KBM-7 (cell line): ENCODE measurements at places on chromosomes 3 and 15.
A peak's percentile ranks its signal among the peaks of the same experiment; 100 is the strongest.

DNA sequence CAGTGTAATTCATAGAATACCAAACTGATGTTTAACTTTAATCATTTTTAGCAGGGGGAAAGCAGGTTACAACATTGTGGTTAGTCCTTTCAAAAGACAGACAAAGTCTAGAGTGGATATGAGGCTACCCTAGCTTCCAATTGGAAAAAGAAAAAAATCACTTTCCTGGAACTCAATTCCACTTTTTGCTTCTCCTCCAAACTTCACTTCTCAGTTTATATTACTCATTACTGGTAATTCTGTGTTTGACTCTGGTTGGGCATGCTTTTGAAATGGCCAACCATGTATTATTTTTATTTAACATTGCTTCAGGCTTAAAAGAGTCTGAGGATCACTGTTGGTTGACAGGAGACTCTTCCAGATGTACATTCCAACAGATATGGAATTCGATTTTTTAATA lies 84.8 kb downstream of the RAP2B start:
- no peak for DNase-seq

- DNase-seq = no peak
Measured at GRCh38 chr15:76962337-76963013, 30.9 kb downstream of the RCN2 start.

DNA sequence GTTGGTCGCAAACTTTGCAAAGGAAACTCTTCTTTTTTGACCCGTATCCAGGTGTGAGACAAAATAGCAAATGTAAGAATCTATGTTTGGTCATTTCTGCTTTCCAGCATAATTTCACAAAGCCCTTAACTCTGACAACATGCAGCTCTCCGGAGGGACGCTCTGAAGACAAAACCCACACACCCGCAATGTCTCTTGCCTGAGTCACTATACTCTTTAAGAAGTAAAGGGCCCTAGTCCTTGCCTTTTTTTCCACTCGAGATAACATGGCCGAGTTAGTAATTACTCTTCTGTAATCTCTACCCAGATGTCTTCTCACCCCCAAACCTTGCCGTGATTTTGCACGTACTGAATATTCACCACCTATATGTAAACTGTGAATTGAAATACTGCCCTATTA lies 115.7 kb upstream of the ADAMTS9 start:
- DNase-seq = no peak

- DNase-seq = no peak
Measured at GRCh38 chr15:80904998-80905397, 84.6 kb downstream of the MESD start.

DNA sequence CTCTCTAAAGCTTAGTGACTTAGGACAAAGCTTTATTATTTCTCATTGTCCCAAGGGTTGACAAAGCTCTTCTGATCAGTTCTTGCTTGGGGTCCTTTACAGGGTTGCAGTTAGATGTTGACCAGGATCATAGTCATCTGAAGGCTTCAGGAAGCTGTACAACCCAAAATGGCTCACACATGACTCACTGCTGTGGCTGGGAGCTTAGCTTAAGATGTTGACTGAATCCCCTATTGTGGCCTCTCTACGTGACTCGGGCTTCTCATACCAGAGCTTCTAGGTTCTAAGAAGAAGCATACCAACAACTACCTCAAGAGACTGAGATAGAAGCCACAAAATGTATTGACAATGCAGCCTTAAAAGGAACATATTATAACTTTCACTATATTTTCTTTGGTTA lies 569.6 kb upstream of the ROBO2 start:
- DNase-seq = no peak

DNA sequence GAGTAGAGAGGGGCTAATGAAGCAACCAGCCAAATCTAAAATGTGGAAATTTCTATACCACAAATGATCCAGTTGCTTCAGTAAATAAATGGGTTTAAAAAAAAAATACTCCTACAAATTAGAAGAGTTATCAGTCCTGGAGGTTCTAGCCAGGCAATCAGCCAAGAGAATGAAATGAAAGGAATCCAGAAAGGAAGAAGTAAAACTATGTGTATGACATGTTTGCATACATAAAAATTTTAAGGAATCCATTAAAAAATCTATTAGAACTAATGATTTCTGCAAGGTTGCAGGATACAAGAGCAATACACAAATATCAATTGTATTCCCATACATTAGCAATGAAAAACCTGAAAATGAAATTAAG lies 9.6 kb downstream of the MESP2 start:
- no peak for DNase-seq

- DNase-seq = no peak
Measured at GRCh38 chr3:37712421-37712820, 149.3 kb upstream of the CTDSPL start.

DNA sequence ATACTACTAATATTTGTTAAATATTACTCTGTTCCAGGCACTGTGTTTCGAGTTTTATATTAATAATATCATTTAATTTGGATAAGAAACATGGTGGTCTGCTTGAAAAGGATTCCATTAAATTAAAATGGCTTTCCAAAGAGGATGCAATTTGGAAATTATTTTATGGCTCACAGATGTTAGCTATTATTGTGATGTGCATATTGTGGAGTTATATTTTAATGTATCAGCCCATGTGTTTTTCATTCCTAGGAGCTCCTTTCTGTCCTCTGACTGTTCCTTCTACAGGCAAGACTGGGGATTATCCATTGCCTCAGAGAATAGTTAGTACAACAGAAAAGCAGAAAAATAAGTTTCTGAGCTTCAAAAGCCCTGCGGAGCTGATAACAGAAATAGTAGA lies 376.7 kb upstream of the PDZRN3 start:
- no peak for DNase-seq

- DNase-seq = no peak
Measured at GRCh38 chr15:25250906-25251622, 187.8 kb downstream of the UBE3A start.

- DNase-seq = no peak
Measured at GRCh38 chr15:89654847-89655805, at the start of gene KIF7. Gene KIF7, minus strand, starts transcription at chr15:89655467. Its CDS starts 2,537 bp downstream, at chr15:89652930.

DNA sequence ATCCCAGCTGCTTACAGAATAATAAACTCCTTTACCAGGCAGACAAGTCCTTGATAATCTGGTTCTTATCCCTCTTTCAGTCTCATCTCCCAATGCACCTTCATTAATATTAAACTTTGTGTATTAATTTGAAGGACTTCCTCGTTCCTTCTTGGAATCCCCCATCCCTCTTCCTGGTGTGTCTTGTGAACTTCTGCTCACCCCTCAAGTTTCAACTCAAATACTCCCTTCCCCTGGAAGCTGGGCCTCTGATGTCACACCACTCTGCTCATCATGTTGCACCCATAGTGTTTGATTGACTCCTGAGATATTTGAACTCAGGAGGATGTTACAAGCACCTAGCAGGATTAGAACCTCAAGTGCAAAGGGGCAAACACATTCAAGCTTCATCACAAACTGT lies 3.3 kb upstream of the STT3B start:
- DNase-seq = no peak

- no peak for DNase-seq
Measured at GRCh38 chr3:180980611-180981010, 8.9 kb downstream of the DNAJC19 start.

DNA sequence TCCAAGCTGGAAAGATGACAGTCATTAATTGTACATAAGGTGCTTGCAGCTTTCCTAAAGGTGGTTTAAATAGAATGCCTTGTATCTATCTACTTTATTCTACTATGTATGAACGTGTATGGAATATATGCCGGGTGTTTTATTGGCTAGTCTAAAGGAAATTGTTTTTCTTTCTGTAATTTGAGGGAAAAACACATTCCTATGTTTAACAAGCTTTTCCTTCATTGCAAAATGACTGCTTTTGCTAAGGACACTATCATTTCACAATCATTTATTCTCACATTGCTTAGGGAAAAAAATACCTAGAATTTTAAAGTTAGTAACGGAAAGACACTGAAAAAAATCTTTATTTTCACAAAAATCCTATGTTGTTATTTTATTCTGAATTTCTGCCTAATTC lies 141.7 kb downstream of the WDR76 start:
- no peak for DNase-seq

GRCh38 chr15:40877694-40878093 lies 3.7 kb upstream of the RHOV start:
- DNase-seq = no peak

GRCh38 chr3:10463533-10464434 lies 41.6 kb downstream of the ATP2B2 start:
- DNase-seq = no peak

DNA sequence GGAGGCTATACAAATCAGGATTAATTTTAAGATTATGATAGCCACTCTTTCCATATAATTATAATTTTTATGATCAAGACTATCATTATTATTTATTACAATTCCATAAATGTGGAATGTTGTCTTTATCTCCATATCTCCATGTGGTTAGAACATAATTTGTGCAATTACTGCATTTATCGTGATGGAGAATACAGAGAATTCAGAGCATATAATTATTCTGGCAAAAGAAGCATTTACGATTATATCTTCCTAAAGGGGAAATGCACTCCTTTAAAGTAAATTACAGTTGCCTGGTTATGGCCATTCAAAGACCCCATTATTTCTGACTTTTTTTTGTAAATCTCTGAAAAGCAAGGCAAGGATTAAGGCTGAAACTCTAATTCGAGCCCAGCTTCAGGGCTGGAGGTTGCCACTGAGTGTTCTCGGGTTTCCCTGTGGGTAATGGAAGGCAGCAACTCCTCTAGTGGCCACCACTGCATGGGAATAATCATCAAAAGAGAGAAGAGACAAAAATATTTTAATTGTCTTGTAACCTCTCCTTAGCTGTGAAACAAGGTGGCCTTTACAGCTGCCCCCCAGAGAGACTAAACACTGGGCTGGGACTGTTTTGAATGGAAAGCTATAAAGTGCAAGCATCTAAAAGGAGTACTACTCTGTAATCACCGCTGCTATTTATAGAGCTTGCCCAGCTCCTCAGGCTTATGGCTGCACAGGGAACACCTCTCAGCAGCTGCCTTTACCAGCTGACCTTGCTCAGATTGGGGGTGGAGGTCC lies 59.8 kb upstream of the PRTG start:
- DNase-seq = no peak

GRCh38 chr3:50572158-50572557 lies 2.8 kb downstream of the HEMK1 start:
- peak; percentile 91 for DNase-seq

- no peak for DNase-seq
Measured at GRCh38 chr3:138914870-138915502, 32.0 kb downstream of the FOXL2 start.

GRCh38 chr3:42946050-42946449 lies 33.1 kb upstream of the GASK1A start:
- no peak for DNase-seq

- DNase-seq = no peak
Measured at GRCh38 chr15:66620744-66621344, 55.0 kb upstream of the LCTL start.

DNA sequence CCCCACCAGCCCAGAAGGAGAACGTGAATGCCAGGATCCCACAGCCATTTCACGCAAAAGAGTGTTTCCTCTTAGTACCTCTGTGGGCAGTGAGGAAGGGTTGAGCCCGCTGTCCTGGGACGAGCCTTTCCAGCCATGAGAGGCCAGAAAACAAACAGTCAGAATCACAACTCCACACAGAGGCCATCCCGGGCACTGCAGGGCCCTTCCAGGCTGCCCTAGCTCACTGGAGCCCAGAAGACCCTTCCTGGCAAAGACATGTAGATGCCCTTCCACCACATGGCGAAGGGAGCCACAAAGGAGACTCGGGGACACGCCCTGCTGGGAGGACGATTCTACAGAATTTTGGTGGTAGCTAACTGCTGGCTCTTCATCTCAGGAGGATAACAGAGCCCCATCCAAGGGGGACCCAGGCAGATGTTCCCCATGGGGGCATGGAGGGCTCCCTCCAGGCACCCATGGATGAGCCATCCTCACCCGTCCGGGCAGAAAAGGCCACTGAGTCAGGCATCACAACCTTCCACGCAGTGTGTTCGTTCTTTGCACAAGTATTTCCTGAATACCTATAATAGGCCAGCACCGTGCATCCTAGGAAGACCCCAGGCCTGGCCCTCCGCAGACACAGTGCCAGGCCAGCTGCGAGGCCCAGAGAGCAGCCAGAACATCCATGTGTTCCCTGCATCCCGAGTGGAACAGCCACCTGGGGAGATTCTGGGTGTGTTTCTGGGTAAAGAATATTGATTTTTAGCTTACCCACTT lies 47.2 kb downstream of the SLC12A8 start:
- peak; percentile 17 for DNase-seq

DNA sequence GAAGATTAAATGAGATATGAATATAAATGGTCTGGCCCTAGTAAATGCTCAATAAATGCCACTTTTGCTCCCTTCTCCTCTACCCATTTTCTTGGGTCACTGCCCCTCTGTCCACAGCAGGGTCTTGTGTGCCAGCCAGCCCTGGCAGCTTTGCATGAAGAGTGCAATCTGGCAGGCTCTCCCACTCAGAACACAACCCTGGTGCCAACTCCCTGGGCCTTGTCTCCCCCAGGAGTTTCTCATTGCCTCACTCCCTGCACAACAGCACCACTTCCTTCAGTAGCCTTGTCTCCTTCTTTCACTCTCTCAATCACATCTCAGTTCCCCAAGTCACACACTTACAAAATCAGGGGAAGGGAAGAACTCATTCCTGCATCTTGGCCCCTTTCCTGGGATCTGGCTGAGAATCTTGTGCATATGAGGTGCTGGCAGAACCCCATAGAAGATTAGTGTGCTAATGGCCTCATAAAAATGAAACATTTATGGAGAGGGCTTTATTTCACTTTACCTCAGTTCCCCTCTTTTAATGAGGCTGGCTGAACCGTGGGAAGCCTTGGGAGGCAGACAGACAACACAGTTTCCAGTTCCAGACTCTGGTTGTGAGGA lies 445.9 kb upstream of the PROK2 start:
- DNase-seq = no peak

DNA sequence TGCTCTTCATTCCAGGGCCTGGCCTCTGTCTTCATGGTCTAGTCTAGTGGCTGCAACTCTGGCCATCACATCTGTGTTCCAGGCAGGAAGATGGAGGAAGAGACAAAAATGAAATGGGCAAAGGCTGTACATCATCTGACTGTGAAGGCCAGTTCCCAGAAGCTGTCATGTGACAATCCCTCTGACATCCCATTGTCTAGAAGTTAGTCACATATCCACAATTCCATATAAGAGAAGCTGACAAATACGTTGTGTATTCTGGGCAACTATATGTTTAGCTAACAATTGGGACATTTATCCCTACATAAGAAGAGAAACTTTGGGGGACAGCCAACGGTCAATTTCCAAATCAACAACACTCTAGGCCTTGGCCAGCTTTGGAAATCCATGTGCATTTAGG lies 34.5 kb upstream of the C3orf70 start:
- DNase-seq = no peak

DNA sequence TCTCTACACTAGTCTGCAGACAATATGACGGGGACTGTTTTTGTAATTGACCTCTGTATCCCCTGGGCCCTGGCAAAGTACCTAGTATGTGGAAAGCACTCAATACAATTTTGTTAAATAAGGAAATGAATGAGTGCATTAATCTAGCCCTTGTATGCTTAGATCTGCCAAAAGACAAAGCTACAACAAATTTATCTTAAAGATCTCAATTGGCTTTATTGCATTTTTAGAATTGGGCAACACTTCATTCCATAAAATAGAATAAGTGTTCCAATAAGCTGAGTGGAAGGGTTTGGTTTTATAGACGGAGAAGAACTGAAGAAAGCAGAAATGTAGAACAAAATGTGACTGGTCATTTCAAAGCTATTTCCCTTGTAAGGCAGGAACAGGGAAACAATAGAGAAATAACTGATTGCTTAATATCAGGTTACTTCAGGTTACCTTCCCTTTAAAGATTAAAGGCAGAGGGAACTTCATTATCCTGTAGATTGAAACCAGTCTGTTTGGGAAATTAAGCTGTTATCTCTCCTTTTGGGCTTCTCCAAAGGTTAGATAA lies 108.3 kb upstream of the MME start:
- DNase-seq = no peak

- no peak for DNase-seq
Measured at GRCh38 chr3:13766128-13766527, 113.7 kb downstream of the WNT7A start.
